ENCODE measurements at places on chromosomes 11 and 22. TPM values are rescaled to one million over a fixed set of nuclear protein-coding genes. Genes with fewer than 3 reads are reported as not detected.

C11orf42 gene
- total RNA-seq = not detected

INPP5J gene
- 1.3 TPM for total RNA-seq

DNA sequence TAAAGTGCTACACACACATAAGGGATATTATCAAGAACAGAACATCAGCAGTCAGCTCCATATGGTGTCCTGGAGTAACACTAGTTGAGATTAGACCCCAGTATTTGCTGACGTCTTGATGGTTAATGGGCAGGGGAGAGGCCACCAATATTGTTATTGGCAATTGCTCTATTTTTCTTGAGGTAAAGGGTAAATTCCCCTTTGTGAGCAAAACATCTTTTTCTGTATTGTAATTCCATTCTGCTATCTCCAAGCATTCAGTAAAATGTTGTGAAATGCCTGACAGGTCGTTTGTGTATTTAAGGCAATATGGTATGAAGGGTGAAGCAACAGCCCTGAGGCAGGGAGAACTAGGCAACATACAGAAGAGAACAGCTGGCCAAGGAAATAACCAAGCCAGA lies 21.9 kb downstream of the PC start:
- no peaks in the 10 kb centered on the region for H3K27me3 ChIP-seq
- no peak for DNase-seq
- no peak overlapping the region for H3K27ac ChIP-seq

DNA sequence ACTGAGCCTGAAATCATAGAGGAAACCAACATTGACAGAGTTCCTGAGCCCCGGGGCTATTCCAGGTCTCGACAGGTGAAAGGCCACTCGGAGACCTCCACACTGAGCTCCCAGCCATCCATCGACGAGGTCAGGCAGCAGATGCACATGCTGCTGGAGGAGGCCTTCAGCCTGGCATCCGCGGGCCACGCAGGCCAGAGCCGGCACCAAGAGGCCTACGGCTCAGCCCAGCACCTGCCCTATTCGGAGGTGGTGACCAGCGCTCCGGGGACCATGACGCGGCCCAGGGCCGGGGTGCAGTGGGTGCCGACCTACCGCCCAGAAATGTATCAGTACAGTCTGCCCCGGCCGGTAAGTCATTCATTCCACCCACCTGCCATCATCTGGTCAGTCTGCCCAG lies 54.9 kb downstream of the C11orf91 start:
- H3K36me3 ChIP-seq = no peaks in the 10 kb centered on the region
- no peak overlapping the region for H3K4me3 ChIP-seq
- H3K4me1 ChIP-seq = no peaks in the 10 kb centered on the region
- no peak overlapping the region for H3K27ac ChIP-seq
- DNase-seq = no peak

DNA sequence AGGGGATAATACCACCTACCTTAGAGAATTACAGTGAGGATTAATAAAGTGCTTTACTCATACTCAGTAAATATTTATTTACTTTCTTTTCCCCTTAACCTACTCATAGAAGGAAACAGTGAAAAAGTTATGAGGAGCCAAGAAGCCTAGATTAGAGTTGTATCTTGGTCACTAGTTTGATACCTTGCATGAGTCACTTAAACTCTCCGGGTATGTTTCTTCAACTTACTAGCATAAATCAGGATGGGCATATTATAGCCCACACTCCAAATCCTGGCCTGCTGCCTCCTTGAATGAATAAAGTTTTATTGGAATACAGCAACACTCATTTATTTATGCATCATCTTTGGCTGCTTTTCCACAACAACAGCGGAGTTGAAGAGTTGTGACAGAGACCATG lies 8.2 kb downstream of the FBXO3 start:
- no peak overlapping the region for H3K4me3 ChIP-seq
- H3K4me1 ChIP-seq = no peaks in the 10 kb centered on the region
- H3K27ac ChIP-seq = no peak overlapping the region
- no peaks in the 10 kb centered on the region for H3K27me3 ChIP-seq
- H3K36me3 ChIP-seq = peaks cover 80% of the 10 kb centered on the region
- no peak for DNase-seq

All from esophagus muscularis mucosa (tissue), 4 donors.